Iris pigment epithelial cell (primary cell): ENCODE measurements at places on chromosomes 5 and 9.

DNA sequence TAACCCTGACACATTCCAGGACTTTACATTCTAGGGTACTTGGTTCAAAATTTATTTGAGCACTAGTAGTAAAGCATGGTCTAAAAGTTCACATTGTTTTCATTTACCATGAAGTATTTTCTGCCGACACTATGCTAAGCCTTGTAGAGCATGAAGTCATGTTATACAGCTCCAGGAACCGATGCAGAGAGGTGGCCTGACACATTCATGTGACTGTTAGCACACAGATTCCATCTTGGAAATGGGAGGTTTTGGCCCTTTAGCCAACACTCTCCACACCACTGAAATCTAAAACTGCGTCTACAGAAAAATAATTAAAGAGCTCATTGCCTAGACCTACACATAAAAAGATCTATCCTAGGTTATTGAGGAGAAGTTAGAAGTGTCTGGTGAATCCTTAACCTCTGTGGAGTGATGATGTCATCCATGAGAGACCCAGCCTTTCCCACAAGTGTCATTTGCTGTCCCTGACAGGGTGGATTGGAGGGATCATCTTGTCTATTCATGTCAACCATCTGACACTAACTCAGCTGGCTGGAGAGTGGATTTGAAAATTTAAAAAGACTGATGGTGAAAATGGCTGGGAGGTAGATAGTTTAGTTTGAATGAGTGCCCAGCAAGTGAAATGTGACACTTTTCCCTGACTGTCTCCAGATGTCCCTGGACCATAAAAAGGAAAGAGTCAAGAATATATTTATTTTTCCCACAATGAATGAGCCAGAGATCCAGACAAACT lies 1.3 kb downstream of the RANBP3L start:
- DNase-seq = no peak

DNA sequence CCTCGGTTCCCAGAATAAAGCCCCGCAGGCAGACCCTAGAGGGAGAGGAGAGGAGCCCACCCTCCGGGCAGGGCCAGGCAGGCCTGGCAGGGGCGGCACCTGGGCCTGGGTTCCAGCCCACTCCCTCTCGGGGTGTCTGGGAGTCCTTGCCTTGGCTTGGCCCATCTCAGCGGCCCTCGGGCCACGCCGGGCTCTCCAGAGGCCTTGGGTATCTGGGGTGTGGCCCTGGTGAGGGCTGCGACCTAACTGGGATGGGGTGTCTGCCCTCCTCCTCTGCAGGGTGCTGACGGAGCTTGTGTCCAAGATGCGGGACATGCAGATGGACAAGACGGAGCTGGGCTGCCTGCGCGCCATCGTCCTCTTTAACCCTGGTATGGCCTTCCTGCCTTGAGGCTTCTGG lies 105.4 kb downstream of the RXRA start:
- no peak for DNase-seq

GRCh38 chr9:93286252-93287188 lies 102.6 kb downstream of the WNK2 start:
- no peak for DNase-seq

DNA sequence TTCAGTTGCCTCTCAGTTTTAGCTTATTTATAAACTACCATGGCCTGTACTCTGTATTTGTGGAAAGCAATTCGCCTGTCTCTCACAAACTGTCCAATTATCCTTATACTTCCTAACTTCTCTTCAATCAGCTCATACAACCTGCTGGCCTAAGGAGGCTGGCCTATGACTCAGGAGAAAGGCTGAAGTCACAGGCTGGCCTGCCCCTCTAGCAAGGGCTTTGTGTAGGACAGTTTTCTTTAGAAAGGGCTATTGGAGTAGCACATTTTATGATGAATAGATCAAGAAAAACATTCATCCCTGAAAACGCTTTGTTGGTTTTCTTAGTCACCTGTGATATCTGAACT lies 988.7 kb upstream of the ARRDC3 start:
- DNase-seq = peak; percentile 36

GRCh38 chr9:129021091-129021490 lies 7.0 kb downstream of the SH3GLB2 start:
- DNase-seq = no peak

- no peak for DNase-seq
Observed at GRCh38 chr9:121865884-121866283, 214.4 kb downstream of the DAB2IP start.

- DNase-seq = no peak
Observed at GRCh38 chr9:74691058-74691457, 193.9 kb downstream of the RORB start.

GRCh38 chr5:57650360-57651069 lies 167.9 kb upstream of the ACTBL2 start:
- DNase-seq = peak; percentile 78

GRCh38 chr9:70052768-70053167 lies 9.1 kb downstream of the MAMDC2 start:
- no peak for DNase-seq

DNA sequence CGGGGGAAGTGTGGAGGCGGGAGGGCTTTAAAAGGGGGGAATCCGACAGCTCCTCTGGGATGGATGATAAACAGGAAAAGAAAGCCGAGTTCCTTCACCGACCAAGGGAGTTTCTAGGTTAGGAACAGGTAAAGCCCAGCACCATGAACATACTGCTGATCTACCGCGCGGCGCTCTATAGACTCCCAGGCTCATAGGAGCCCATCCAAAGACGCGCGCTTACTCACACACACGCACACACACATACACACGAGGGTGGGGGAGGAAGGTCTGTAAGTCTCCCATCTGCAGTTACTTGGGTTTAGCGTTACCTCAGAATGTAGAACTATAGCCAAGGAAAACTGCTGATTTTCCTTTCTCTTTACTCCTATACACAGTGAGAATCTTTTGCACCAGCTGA lies 2.6 kb upstream of the GABRB2 start:
- no peak for DNase-seq

DNA sequence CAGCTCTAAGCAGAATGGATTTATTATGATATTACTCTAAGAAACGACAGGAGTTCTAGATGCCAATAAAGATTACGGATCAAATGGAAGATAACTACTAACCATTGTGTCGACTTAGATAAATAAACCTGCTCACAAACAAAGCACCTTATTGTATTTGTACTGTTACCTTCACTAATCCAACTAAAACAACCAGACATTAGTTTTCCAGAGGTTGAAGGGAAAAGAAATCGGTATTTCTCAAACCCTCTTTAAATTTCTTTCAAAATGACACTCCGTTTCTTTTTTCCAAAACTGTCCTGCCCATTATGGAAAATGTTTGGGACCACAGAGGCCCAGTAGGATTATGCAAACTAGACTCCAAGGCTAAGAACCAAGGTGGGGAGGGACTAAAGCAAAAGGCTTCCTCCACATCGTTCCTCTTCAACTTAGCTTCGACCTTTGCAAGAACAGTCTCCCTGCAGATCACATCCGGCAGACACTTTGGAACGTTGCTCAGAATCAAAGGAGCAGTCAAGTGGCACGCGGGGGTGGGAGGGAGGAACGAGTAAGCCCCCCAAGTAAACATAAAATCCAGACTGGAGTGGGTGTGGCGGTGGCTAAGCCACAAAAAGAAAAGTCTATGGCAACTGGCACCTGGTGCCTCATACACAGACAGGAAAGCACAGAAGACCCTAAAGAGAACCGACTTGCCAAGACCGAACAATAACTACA lies 2.7 kb downstream of the MLLT3 start:
- peak; percentile 16 for DNase-seq

DNA sequence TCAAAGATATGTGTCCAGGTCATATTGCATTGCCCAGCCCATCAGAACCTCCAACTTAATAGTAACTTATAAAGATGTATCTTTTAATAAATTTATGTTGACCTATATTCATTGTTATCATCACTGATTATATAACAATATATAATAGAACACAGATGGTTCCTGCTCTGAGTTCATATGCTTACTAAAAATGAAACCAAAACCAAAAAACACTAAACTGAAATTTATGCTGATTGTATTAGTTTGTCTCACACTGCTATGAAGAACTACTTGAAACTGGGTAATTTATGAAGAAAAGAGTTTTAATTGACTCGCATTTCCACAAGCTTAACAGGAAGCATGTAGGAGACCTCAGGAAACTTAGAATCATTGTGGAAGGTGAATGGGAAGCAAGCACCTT lies 462.5 kb upstream of the TYRP1 start:
- no peak for DNase-seq

GRCh38 chr9:78807286-78807685 lies 510.4 kb downstream of the PSAT1 start:
- DNase-seq = peak; percentile 15

DNA sequence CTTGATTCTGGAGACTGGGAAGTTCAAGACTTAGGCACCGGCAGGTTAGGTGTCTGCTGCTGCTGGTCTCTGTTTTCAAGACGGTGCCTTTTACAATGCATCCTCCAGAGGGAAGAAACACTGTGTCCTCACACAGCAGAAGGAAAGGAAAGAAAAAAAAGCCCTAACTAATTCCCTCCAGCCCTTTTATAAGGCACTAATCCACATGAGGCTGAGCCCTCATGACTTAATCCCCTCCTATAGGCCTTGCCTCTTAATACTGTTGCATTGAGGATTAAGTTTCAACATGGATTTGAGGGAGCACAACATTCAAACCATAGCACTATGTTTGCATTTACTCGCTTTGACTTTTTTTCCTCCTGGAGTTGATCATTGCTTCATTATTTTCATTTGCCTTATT lies 585.9 kb downstream of the TLR4 start:
- no peak for DNase-seq

- DNase-seq = peak; percentile 99
Observed at GRCh38 chr5:115941051-115941675, 21.1 kb upstream of the LVRN start.

- DNase-seq = peak; percentile 78
Observed at GRCh38 chr5:58185801-58186200, 274.1 kb downstream of the PLK2 start.

- DNase-seq = peak; percentile 66
Observed at GRCh38 chr9:73137286-73137899, 14.3 kb upstream of the ANXA1 start.

DNA sequence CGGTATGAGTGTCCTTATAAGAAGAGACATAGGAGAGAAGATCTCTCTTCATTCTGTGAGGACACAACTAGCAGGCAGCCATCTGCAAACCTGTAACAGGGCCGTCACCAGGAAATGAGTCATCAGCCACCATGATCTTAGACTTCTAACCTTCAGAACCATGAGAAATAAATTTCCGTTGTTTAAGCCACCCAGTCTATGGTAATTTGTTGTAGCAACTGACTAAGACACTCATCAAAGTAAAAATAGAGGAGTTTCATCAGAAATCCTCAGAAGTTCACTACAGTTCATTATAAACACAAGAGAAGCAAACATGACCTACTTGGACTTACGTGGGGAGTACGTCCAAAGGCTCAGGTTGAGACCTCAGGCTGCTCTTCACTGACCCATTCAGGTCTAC lies 357.7 kb downstream of the SEMA5A start:
- peak; percentile 95 for DNase-seq

DNA sequence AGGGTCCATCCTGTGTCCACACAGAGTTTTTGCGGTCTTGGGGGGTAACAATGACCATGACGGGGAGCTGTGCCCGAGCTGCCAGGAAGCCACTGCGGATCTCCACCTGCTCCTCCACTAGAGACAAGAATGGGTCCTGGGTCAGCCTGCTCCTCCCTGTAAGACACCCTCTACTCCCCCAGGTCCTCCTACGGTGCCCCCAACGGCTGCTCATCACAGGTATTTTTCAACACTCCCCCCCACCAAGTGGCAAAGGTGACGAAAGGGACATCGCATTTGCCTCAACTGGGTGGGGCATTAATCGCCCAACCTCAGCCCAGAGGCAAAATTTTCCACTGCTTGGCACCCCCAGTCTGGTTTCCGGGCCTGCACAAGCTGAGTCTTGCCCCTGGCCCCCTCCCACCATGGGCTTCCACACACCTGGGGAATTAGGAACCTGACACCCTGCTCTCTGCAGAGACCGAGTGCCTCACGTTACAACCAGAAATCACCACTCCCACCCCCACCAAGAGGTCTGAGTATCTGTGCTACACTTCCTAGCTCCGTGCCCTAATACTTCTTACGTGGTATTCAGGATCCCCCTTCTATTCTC lies 9.6 kb downstream of the NOL6 start:
- DNase-seq = no peak

DNA sequence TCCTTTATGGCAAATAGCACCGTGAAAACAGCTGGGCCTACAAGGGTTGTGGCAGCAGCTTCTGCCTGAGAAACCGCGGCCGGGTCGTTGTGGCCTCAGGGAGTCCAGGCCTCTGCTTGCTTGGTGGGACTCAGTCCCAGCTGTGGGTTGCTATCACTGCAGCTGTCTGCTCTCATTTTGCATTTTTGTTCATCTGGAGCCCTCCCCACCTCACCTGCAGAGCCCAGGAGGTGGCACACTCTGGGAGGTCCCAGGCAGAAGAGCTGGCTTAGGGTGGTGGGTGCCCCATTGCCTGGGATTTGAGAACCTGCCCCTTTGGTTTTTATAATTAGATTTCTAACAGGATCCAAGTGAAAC lies 138.4 kb downstream of the GADD45G start:
- DNase-seq = no peak

DNA sequence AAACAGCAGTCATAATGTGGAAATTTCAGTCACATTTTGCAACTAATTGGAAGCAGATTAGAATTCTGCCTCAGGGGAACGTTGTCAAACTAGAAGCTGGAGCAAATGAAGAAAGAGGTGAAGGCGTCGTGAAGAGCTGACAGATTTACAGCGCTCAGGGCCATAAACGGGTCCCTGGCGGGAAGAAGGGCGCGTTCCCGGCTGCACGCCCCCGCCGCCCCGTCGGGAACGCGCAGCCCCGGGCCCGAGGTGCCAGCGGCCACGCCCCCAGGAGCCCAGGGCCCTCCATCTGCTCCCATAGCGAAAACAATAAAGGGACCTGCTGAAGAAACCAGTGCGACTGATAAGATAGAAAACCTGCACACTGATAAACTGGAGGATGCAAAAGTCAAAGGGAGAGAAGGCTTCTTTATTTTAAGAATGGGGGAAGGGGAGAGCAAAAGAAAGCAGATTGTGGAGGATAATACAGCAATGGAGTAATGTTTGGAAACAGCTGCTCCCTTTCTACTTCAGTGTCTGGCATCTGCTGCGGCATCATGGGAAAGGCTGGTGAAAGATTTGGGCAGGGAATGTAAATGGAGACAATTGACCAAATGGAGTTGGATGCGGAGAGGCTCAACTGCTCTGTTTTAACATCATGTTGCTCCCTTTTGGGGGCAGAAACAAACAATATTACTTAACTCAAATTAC lies 11.1 kb downstream of the ZNF608 start:
- no peak for DNase-seq

DNA sequence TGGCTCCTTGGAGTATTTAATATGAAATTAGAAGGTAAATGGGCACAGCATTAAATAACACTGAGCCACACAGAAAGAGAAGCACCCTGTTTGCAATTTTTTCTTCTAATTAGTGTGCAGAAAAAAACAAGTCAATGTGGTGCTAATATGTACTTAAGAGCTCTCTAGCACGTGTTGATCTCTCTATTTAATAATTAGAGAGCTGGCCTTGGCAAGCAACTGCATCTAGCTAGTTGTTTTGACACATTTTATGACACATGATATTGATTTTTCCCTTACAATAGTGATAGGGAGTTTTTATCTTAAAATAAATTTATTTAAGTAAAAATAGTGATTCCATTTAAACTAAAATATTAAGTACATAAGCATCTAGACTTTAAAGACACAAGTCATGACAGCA lies 54.5 kb upstream of the NUDT12 start:
- DNase-seq = no peak

GRCh38 chr9:93963969-93964368 lies 8.8 kb upstream of the BARX1 start:
- no peak for DNase-seq

GRCh38 chr5:116520771-116521170 lies 53.9 kb downstream of the SEMA6A start:
- DNase-seq = no peak

GRCh38 chr9:9729082-9729481 lies 883.7 kb downstream of the PTPRD start:
- no peak for DNase-seq

GRCh38 chr5:57327561-57328367 lies 153.9 kb downstream of the GPBP1 start:
- no peak for DNase-seq
